ENCODE measurements at places on chromosomes 11 and 22. TPM values are rescaled to one million over a fixed set of nuclear protein-coding genes. Genes with fewer than 3 reads are reported as not detected.
A peak's percentile ranks its signal among the peaks of the same experiment; 100 is the strongest.

GRCh38 chr11:27574342-27574741 is 67.8 kb upstream of the LIN7C start:
- no peak overlapping the region for H3K27ac ChIP-seq
- DNase-seq, result no peak
- no peaks in the 10 kb centered on the region for H3K4me1 ChIP-seq
- no peaks in the 10 kb centered on the region for H3K36me3 ChIP-seq
- H3K4me3 ChIP-seq, result no peak overlapping the region

- no peak within 1 kb of the TSS for H3K4me3 ChIP-seq
- H3K27me3 ChIP-seq, result peaks cover 10% of the 10 kb centered on the region
- H3K27ac ChIP-seq, result no peak within 1 kb of the TSS
- H3K36me3 ChIP-seq, result no peaks in the 10 kb centered on the region
- no peak for DNase-seq
- H3K4me1 ChIP-seq, result peaks cover 4% of the 10 kb centered on the region
These were observed at the start of gene CCDC89 for GRCh38 chr11:85685820-85686459. Gene CCDC89 (minus strand): TSS chr11:85686195. CDS start chr11:85686130, 65 bp downstream.

- no peak overlapping the region for H3K4me3 ChIP-seq
- no peak for DNase-seq
- H3K36me3 ChIP-seq, result no peaks in the 10 kb centered on the region
- no peak overlapping the region for H3K27ac ChIP-seq
- no peaks in the 10 kb centered on the region for H3K27me3 ChIP-seq
- H3K4me1 ChIP-seq, result no peaks in the 10 kb centered on the region
These were observed 75.3 kb downstream of the KCNQ1 start for GRCh38 chr11:2519862-2520735.

- peak overlapping the region; percentile 99 for H3K27ac ChIP-seq
- no peak overlapping the region for H3K4me3 ChIP-seq
- peak; percentile 50 for DNase-seq
- no peaks in the 10 kb centered on the region for H3K36me3 ChIP-seq
- H3K4me1 ChIP-seq, result peaks cover 76% of the 10 kb centered on the region
These were observed 23.1 kb upstream of the MICAL2 start for GRCh38 chr11:12087075-12088004.

GRCh38 chr11:76719686-76720085 is 49.1 kb upstream of the LRRC32 start:
- no peaks in the 10 kb centered on the region for H3K36me3 ChIP-seq
- no peak overlapping the region for H3K4me3 ChIP-seq
- DNase-seq, result no peak
- no peak overlapping the region for H3K27ac ChIP-seq
- peaks cover 10% of the 10 kb centered on the region for H3K27me3 ChIP-seq

OR51I1 gene
- polyA plus RNA-seq, result 0.10 TPM

ZNF280B gene
- polyA plus RNA-seq, result 1.4 TPM

RFPL1 gene
- not detected for polyA plus RNA-seq

MFRP gene
- 0.03 TPM for polyA plus RNA-seq
